ENCODE measurements at places on chromosomes 2 and 18. TPM values are rescaled to one million over a fixed set of nuclear protein-coding genes. Genes with fewer than 3 reads are reported as not detected.
A peak's percentile ranks its signal among the peaks of the same experiment; 100 is the strongest.

The ASPRV1 gene
- total RNA-seq = 1.6 TPM

The LYPD1 gene
- total RNA-seq = 11.1 TPM

- DNase-seq = peak; percentile 50
Measured at GRCh38 chr2:9097239-9097638, 93.8 kb upstream of the MBOAT2 start.

GRCh38 chr2:134352844-134353243 lies 99.0 kb downstream of the MGAT5 start:
- DNase-seq = no peak

The CLEC4F gene
- 0.72 TPM for total RNA-seq

Measured in kidney (tissue), 22 donors.